ENCODE measurements at places on chromosomes 6 and 20.

- DNase-seq, result no peak
Measured at GRCh38 chr6:3311826-3312225, 53.1 kb downstream of the PSMG4 start.

- DNase-seq, result no peak
Measured at GRCh38 chr6:44642349-44642748, 254.8 kb downstream of the CDC5L start.

GRCh38 chr20:63885264-63886053, 9.5 kb upstream of the DNAJC5 start:
- DNase-seq, result no peak

- no peak for DNase-seq
Measured at GRCh38 chr6:81640126-81640525, 112.4 kb downstream of the TENT5A start.

DNA sequence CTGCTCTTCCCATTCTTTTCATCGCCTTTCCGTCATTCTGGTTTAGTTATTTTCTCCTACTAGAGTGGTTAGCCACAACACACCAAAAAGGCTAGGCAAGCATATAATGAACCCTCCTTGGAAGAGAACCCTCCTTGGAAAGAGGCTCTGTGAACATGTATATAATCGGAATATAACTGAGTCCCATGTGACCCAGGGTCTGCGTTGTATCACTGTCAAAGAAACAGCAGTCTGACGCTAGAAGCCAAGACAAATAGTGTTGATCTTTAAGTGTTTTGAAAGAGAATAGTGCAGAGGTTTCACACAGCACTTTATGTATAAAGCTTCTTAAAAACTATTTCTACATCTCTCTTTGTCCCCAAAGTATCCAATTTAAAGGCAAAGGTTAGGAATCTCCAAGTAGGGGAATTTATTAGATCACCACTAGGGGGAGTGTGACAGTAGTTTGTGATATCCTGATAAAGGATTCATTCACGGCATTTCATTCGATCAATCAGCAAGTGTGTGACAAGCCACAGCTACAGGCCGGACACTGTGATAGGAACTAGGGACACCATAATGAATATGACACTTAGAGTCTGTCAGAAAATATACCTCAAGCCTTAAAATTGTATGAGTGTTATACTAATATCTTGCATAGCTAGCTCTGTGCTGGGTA, 395.3 kb downstream of the CD109 start:
- no peak for DNase-seq

- DNase-seq, result no peak
Measured at GRCh38 chr6:167761794-167762258, 64.9 kb upstream of the AFDN start.

GRCh38 chr6:137892271-137892708, 25.2 kb downstream of the TNFAIP3 start:
- DNase-seq, result no peak

- DNase-seq, result no peak
Measured at GRCh38 chr6:167528239-167528638, 203.4 kb downstream of the TTLL2 start.

DNA sequence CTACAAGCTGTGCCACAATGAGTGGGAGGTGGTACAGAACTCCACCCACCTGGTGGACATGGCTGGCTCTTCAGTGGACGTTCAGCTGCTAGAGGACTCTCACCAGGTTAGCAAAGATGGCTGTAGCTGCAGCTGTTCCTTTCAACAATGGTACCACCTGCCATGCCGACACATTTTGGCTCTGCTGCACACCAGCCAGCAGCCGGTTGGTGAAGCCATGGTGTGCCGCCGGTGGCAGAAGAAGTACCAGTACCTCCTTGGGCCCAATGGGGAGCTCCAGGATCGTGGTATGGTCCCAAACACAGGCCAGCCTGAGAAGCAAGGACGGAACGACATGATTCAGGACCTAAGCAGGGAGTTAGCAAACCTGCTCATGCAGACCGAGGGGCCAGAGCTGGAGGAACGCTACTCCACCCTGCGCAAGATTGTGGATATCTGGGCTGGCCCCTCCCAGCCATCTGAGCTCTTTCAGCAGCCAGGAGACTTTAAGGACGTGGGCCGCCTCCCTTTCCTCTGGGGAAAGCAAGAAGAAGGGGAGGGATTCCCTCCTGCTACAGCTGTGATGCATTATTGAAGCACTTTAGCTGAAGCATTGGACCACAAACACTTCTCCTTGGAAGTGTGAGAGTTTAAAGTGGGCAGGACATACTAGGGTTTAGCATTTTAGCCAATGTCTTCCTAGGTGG, 2.8 kb upstream of the ZSWIM1 start:
- DNase-seq, result no peak

DNA sequence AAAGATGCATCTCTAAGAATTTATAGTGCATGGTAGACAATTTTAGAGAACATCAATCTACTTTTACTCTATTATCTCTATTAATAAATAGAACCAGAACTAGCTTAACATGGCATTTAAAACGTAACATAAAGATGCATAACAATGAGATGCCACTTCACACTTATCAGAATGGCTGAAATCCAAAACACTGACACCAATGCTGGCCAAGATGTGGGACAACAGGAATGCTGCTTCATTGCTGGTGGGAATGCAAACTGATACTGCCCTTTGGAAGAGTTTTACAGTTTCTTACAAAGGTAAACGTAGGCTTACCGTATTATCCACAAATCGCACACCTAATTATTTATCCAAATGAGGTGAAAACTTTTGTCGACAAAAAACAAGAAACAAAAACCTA, 95.2 kb downstream of the SESN1 start:
- DNase-seq, result no peak

- DNase-seq, result no peak
Measured at GRCh38 chr20:24581443-24582170, 112.2 kb downstream of the SYNDIG1 start.

GRCh38 chr6:18053555-18054445, 66.4 kb upstream of the KIF13A start:
- no peak for DNase-seq

DNA sequence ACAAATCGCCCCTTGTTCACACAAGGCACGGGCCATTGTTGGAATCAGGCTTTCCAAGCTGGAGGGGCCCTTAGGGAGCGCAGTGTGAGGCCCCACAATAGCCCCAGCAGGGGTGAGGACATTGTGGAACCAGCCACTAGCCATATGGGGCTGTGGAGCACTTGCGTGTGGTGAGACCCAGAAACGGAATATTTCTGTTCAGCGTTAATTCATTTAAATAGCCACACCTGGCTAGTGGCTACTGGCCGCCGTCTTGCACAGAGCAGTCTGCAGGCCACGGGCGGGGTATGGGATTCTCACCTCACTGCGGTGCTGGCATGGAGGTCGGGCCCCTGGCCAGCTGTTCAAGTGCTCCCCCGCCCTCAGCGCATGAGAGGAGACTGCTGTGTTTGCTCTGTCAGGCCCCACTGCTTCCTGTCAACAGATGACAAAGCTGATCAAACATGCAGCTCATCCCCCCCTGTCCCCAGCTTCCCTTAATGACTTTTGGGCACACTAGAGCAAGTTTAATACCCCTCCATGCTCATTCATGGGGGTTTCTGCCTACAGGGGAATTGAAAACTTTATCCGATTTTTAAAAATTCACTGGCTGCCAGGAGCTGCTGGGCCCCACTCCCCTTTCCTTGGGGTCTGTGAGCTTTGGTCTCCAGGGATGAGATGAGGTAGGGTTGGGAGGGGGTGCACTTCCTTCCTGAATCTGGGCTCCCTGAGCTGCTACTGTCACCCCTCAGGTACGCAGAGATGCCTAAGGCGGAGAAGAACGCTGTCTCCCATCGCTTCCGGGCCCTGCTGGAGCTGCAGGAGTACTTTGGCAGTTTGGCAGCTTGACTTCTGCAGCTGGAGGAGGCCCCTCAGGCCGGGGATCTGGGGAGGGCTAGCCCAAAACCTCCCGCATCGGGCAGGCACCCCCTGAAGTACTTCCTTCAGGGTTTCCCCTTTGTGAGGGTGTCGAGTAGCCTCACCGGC, 13.6 kb downstream of the ITPA start:
- DNase-seq, result no peak

DNA sequence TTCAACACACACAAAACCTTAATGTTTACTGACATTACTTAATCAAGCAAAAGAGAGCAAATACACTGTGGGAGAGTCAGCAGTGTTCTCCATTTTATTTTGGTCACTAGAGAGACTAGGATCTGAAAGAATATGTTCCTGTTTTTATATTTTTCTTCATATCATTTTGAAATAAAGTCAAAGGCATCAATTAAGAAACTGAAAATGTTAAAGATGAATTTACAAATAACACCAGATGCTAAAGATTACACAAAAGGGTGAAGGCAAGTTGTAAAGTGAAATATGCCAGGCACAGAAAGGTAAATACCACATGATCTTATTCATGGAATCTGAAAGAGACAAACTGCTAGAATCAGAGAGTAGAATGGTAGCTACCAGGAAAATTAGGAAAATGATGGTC, 60.3 kb upstream of the FABP7 start:
- no peak for DNase-seq

DNA sequence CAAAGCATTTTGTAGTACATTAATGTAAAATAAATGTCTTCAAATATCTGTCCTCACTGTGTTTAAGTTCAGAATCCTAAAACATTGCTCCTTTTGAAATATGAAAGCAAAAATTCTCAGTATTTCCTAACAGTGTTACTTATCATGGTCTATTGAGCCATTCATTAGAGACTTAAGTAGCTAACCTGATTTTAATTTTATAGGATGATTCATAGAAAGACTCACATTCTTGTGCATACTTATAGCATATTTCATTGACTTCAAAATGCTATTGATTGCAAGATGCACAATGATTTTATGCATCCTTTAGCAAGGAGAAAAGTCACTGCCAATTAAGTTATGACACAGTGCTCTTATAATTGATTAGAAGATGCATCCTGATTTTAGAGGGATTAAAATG, 85.7 kb downstream of the HIVEP1 start:
- DNase-seq, result no peak

DNA sequence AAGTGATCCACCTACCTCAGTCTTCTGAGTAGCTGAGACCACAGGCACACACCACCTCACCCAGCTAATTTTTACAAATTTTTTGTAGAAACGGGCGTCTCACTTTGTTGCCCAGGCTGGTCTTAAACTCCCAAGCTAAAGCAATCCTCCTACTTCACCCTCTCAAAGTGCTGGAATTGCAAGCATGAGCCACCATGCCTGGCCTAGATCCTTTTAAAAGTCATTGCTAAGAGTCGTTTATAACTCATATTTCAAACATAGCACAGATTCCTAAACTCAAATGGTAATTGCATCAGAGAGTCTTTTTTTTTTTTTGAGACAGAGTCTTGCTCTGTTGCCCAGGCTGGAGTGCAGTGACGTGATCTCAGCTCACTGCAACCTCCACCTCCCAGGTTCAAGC, 7.7 kb upstream of the SAMHD1 start:
- DNase-seq, result no peak

DNA sequence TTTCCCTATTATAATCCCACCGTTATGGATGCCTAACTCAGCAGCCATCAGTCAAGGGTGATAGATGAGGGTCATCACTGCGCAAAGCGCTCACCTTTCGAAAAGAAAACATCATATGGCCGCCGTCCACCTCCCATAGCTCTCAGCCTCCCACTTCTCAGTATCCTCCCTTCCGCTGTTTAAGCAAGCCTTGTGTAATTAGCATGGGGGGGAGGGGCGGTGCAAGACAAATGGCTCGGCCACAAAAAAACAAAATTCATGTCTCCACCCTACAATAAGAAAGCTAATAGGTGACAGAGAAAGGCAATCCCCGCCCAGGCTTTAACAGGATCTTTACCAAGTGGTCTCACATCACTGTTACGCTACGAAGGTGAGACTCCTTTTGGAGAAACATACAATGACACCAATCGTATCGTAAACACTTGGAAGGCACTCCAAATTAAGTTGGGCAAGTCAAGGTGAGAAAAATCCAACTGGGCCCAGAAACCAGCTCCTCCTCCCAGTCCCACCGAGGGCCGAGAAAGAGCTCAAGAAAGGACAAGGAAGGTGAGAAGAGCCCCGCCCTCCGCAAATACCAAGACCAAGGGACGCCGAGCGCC, 645 bp downstream of the DDX39B start:
- DNase-seq, result peak; percentile 28

GRCh38 chr20:34320861-34321260, 17.7 kb upstream of the AHCY start:
- DNase-seq, result no peak

DNA sequence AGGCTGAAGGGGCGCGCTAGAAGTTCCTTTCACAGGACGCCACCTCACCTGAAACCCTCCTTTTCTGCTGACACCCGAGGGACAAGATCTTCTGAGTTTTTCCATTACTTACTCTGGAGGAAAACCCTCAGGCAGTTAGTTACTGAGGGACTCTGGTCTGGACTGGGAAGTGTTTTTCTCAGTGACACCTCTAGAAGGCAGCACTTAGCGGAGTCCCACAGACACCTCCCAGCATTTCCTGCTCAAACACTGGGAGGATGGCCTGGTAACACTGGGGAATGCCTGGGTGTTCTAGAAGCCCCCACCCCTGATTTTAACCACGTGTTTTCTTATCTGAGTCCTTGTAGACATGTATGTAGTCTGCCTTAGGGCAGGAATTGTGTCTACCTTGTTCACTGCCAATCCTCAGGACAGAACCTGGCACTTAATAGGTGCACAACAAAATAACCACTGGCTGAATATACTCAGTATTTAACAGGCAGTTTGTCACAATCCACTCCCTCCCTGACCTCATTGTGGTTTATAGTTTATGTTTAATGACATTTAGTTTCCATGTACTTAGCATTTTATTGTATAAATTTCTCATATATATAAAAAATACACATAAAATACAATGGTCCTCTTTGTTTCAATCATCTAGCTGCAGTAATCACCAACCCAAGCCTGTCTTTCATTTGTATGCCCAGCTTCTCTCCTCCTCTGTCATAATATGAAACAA, 4.8 kb downstream of the GSTA3 start:
- DNase-seq, result no peak

- no peak for DNase-seq
Measured at GRCh38 chr6:4776493-4777393, 539 bp downstream of the CDYL start.

DNA sequence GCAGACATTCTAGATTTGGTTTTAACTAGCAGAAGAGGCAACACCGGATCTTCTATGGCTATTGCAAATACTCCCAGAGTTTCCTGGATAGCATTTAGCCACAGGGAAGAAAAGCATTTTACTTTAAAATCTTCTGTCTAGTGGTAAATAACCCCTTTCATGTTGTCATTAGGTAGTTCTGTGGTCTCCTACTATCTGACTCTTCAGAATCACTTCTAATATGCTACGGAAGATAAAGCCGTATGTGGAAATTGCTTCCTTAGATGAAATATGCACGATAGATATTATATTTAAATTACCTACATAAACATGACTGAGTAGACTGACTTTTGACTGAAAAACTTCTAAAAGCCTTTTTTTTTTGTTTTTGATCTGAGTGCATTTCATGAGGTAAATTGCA, 759 bp downstream of the CRISP3 start:
- no peak for DNase-seq

DNA sequence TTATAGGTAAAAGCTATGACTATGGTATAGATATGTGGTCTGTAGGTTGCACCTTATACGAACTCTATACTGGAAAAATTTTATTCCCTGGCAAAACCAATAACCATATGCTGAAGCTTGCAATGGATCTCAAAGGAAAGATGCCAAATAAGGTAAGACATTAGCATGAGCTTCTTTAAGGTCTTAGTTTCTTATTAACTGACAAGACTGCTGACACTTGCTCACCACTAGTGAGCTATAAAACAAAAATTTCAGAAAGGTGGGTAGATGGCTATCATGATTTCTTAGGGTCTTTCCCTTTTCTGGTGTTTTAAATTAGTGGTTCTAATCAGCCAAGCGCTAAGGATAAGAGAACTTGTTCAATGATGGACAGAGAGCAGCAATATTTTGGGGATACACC, 21.9 kb downstream of the FAM217A start:
- no peak for DNase-seq

Measured in nucleus accumbens (tissue), 56 donors.